Muscle of back (tissue), 13 donors: ENCODE measurements at places on chromosomes 16 and 17. TPM values are rescaled to one million over a fixed set of nuclear protein-coding genes. Genes with fewer than 3 reads are reported as not detected.

DNA sequence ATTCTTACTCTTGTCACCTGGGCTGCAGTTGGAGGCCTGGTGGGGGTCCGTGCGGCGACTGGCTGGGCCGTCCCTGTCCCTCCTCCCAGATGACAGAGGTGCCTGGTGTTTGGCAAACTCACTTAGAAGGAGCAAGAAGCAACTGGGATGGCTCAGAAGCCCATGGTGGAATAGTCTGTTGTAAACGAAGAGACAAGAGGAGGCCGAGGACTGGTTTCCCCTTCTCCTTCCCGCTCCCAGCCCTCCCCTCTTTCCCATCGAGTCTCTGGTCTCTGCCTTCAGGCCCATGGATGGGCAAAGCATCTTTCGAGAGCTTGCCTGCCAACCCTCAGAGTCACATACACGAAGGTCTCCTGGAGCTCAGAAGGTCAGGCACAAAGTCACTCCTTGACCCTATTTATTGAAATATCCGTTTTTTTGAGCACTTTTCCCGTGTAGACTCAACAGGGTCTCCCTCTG is 364.4 kb downstream of the SEC14L1 start:
- no peak for DNase-seq

DNA sequence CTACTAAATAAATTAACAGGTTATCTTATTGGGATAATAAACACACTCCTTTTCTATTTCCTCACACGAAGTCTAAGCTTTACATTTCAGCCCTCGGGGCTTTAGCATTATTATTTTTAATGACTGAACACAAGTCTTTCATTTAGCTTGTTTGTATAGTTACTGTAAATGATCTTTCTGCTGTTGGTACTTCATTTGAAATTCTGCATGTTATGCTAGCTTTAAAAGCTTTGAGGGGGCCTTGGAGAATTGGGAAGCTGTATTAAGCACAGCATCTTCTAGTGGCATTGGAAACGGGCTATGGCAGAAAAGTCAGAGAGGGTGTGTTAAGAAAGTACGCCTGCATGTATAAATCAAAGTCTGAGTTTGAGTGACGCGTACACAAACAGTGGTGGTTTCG is 243.7 kb downstream of the FTO start:
- no peak for DNase-seq

DNA sequence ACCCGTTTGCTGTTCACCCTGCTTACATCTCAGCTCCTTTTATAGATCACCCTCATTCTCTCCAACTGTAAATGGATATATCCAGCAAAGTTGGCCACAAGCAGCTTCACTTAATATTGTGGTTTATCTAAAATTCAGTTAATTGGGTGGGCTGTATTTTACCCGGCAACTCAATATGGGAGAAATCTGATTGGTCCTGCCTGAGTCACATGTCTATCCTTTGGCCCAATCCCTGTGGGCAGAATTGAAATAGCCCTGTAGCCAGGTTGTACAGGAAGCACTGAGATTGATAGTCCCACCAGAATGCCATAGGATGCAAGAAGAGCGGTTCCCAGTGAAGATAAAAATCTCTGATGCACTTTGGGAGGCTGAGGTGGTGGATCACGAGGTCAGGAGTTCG is 73.2 kb downstream of the AIPL1 start:
- DNase-seq: peak; percentile 9

DNA sequence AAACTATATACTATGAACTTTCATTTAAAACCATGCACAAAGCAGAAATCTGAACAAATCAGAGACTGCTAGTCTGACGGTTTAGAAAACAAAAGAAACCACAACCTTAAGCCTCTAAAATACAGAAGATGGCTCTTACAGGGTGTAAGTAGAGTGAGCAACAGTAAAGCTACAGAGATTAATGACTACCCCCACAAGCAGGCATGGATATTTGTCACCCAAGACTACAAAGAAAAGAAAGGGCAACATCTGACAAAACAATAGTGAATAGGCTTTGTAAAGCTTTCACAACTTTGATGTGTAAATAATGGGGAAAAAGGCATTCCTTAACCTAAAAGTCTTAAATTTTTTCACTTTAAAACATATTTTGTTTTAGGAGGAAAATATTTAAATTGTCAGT is 75.0 kb downstream of the SPAG9 start:
- DNase-seq: peak; percentile 44

DNA sequence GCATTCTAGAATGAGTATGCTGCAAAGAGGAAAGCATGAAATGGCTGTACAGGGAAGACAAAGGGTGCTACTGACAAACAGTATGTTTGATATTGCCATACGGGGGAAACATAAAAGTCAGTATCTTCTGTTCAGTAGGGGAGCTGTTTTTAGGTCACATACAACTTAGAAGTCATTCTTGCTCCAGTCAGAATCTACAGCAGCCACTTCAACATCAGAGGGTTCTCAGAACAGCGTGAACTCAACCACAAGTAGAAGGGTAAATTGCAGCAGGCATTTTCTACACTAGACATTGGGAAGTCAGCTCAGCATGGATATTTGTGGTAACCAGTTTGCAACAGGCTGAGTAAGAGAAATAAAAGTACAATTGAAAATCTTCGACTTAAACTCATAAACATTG is 1241.8 kb upstream of the GOT2 start:
- DNase-seq: no peak

DNA sequence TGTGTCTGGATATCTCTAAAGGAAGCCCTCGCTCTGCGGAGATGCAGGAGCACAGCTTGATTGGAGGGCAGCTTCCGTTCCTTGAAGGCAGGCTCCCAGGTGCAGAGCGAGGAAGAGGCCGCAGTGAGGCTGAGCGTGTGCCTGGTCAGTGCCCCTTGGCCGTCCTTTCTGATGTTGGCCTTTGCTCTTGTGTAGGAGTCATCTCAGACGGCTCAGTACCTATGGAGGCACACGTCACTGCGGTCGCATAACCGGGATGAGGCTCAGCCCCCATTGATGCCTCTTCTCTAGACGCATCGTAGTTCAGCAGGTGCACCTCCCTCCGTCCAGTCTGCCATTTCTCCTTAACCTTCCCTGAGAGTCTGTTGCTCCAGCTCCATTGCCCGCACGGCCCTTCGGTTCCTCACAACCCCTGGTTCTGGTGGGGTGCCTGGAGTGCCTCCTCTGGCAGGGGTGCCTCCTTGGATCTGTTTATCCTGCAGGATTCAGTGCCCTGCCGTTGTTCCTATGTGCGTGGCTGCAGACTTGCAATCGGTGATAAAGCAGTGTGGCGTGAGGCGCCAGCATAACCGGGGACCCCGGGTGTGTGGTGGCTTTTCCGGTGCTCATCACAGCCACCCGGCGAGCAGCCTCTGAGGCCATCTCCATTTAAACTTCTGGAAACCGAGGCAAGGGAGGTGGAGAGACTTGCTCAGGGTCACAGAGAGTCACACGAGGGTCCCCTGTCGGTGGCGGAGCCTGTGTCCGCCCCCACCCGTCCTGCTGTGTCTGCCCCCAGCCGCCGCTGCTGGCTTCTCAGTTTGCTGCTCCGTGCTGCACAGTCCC is 188.8 kb upstream of the CHMP6 start:
- no peak for DNase-seq

- no peak for DNase-seq
Observed at GRCh38 chr17:79221597-79221996, 147.0 kb downstream of the ENGASE start.

GRCh38 chr16:4664538-4665418 is 28.6 kb upstream of the NUDT16L1 start:
- no peak for DNase-seq

DNA sequence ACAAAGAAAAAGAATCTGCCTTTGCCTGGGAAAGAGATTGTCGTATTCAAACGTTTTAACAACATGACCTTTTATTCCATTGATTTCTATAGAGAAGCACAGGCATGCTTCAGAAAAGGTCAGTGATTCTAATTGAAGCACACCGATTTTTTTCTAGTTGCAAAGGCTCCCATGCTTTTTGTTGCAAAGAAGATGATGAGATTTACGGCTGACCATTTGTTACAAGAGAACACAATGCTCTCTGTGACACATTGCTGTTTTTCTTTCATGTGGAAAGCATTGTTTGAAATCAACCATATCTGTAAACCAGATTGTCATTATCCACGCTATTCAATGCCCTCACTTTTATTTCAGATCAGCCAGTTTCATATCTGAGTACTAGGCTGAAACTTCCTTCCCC is 99.8 kb downstream of the NLK start:
- DNase-seq: no peak

GRCh38 chr16:52573365-52574299 is 26.7 kb upstream of the TOX3 start:
- DNase-seq: no peak

DNA sequence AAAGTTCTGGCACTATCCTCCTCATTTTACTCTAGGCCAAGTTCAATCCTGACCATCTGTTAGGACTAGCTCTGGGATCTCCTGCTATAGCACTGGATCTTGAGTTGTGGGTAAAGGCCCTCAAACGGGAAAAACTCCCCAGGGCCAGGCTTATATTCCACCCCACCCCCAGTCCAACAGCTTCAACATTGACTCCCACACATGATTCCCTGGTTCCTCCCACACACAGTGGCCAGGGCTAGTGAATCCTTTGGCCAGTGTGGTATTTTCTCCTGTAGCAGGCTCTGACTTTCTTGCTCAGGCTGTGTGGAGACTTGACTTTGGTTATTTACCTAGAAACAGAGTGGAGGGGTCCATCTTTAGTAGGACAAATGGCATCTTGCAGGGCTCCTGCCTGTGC is 10.3 kb upstream of the AKAP10 start:
- DNase-seq: no peak

GRCh38 chr16:65547772-65548446 is 426.0 kb upstream of the CDH11 start:
- DNase-seq: peak; percentile 57

GRCh38 chr17:47305302-47305923 is 18.3 kb upstream of the EFCAB13 start:
- DNase-seq: no peak

The TMEM235 gene
- not detected for polyA plus RNA-seq

The DNASE1 gene
- 18.3 TPM for polyA plus RNA-seq

The MT1F gene
- 1.6 TPM for polyA plus RNA-seq

The SKAP1 gene
- 0.35 TPM for polyA plus RNA-seq

The NXPH3 gene
- 1.7 TPM for polyA plus RNA-seq

The LLGL2 gene
- 4.1 TPM for polyA plus RNA-seq

The MEIOB gene
- 0.54 TPM for polyA plus RNA-seq

The DHODH gene
- polyA plus RNA-seq: 9.0 TPM

The CASKIN1 gene
- 1.0 TPM for polyA plus RNA-seq

The CDRT15 gene
- 1.2 TPM for polyA plus RNA-seq

The ANKS3 gene
- polyA plus RNA-seq: 18.0 TPM
